Camera-type eye (tissue), 1 donor: ENCODE measurements at places on chromosomes 16 and 17. TPM values are rescaled to one million over a fixed set of nuclear protein-coding genes. Genes with fewer than 3 reads are reported as not detected.

Gene TP53TG3C
- not detected for total RNA-seq

Gene SLC16A5
- 8.0 TPM for total RNA-seq

Gene DNAJA2
- total RNA-seq: 63.3 TPM

Gene CBX2
- total RNA-seq: 13.8 TPM

Gene SNAI3
- total RNA-seq: 1.4 TPM
